ENCODE measurements at places on chromosomes 3 and 15. TPM values are rescaled to one million over a fixed set of nuclear protein-coding genes. Genes with fewer than 3 reads are reported as not detected.

Gene WDR82
- total RNA-seq, result 48.4 TPM

Gene ZBED2
- total RNA-seq, result 0.22 TPM

Gene CHRM5
- total RNA-seq, result not detected

Gene PPIP5K1
- total RNA-seq, result 6.9 TPM

Gene TIMP4
- 11.9 TPM for total RNA-seq

Gene PPP2R3A
- total RNA-seq, result 2.3 TPM

Gene PRSS50
- total RNA-seq, result not detected

Gene ELP6
- total RNA-seq, result 29.2 TPM

Gene ITGA11
- 2.4 TPM for total RNA-seq

Gene CAMKV
- 0.21 TPM for total RNA-seq

Gene GOLGA6L7
- total RNA-seq, result not detected

Gene DOCK3
- 0.44 TPM for total RNA-seq

Gene HCLS1
- total RNA-seq, result 0.06 TPM

Gene STAB1
- 0.16 TPM for total RNA-seq

Gene DNAH12
- 0.02 TPM for total RNA-seq

Gene TMEM108
- total RNA-seq, result not detected

Gene SLC27A2
- total RNA-seq, result 37.7 TPM

Gene ZBTB38
- 68.8 TPM for total RNA-seq

Gene PIGBOS1
- total RNA-seq, result 35.1 TPM

Gene SPINK8
- total RNA-seq, result not detected

Gene GOLGA6C
- total RNA-seq, result not detected

Gene NANOGP8
- total RNA-seq, result not detected

Gene MKRN3
- total RNA-seq, result 1.6 TPM

Measured in A549 treated with Mapracorat at 1 μM for 4 hours (cell line).